Lower leg skin (tissue), 4 donors: ENCODE measurements at places on chromosomes 6 and 20. TPM values are rescaled to one million over a fixed set of nuclear protein-coding genes. Genes with fewer than 3 reads are reported as not detected.

GRCh38 chr20:63635431-63636141 is 8.7 kb upstream of the GMEB2 start:
- DNase-seq = no peak

- DNase-seq = no peak
These were observed at the start of gene TREM1 for GRCh38 chr6:41286544-41287346. Gene TREM1 (minus strand): TSS chr6:41286682. CDS start chr6:41286655, 27 bp downstream.

DNA sequence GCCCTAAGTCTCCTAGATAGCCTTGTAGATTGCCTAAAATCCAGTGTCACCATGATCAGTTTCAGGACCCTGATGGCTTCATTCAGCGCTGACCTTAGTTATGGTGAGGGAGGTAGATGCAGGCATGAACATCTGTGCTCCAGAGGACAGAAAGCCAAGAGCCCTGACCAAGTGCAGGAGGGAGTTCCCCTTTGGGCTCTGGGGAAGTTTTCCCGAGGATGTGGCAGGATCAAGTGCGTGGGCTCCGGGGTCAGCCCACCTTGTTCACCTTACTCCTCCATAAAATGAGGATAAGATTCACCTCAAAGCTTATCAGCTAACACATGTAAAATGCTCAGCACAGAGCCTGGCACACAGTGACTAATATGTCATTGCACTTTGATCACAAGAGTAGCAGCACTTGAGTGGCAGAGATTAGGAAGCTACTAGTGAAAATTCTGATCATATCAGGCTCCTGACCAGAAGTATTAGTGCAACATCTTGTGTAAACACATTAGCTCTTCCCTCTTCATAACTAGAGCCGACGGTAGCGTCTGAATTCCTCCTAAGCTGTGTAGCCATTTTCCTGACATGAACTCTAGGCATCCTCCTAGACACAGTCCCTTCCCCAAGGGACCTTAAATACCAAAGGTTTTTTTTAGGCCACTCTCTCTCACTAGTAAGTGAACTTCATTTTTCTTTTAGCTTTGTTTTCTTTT is 125.2 kb downstream of the SULF2 start:
- DNase-seq = peak; percentile 66

DNA sequence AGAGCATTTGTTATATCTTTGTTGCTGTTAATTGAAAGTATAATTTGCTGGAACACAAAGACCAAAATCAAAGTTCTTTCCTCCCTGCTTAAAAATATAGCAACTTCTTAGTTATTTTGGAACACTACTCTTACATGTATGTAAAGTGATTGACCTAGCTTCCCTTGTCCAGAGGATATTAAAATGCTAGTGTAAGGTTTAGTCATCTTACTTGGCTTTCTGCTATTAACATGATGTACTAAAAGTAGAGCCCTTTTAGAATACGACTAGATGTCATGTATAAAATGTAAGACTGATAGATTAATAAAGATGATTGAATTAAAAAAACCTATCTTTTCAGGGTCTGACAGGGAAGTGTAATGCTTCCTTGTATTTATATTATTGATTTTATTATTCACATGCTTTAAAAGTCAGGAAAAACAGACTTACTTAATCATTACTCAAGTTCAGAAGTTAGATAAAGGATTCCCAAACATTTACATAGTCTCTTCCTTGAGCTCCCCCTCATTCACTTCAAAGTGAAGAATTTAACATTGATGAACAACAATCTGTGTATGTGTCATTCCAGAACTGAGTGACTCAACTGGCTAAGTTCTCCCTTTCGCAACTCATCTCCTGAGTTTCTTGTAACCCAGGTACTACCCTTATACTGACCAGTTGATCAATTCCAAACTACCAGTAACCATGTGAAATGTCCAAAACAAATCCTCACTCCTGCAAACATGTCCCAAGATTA is 50.9 kb downstream of the BTBD9 start:
- DNase-seq = no peak

MOXD1 gene
- total RNA-seq = 13.5 TPM

DNA sequence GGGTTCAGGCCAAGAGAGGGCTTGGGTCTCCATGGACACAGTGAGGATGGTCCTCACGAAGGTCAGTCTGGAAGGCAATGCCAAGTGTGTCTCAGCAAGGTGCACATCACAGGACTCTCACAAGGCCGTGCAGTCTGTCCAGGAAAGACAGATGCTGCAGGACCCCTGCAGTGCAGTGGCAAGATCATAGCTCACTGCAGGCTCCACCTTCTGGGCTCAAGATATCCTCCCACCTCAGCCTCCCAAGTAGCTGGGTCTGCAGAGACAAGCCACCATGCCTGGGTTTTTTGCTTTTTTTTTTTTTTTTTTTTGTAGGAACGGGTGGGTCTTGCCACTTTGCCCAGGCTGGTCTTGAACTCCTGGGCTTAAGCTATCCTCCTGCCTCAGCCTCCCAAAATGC is 26.4 kb downstream of the ZMYND8 start:
- no peak for DNase-seq

DNA sequence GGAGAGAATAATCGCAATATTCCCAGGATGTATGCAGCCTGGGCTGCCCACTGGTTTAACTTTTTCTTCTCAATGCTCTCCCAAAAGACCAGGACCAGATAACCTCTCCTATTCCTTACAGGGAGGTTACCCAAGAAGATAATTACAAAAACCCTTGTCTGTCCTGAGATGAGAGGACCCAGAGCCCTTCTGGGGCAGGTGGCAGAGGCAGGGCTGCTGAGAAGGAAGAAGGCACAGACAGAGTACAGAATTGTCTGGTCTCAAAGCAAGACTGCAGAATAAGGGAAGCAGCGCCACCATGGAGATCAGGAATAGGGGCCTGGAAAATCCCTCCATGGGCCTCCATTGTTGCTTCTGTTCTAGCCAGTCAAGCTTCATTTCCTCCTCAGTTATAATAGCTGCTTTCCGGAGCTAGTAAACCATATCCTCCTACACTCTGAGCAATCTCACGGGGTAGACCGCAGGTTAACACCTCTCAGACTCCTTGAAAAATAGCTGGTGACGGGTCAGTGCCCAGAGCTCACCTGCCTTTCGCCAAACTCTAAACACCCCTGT is 463 bp upstream of the HLA-DMB start:
- no peak for DNase-seq

DNA sequence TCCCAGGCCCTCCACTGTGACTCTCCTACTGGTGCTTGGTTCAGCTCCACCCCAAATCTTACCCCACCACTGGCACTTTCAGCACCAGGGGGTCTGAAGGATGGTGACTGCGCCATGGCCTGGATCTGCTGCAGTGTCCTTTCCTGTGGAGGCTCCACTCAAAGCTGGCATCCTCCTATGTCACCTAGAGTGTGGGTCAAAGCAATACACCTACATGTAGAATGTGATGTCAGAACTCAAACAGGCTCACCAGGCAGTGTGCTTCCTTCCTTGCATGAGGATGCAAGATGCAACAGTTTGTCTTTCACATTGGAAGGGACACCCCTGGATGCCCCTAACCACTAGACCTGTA is 32.8 kb upstream of the MICB start:
- DNase-seq = no peak

- DNase-seq = no peak
These were observed at the start of gene MATN4 for GRCh38 chr20:45308117-45308778. Gene MATN4 (minus strand): TSS chr20:45308299. CDS start chr20:45305582, 2,717 bp downstream.

SCRT2 gene
- total RNA-seq = not detected

DNA sequence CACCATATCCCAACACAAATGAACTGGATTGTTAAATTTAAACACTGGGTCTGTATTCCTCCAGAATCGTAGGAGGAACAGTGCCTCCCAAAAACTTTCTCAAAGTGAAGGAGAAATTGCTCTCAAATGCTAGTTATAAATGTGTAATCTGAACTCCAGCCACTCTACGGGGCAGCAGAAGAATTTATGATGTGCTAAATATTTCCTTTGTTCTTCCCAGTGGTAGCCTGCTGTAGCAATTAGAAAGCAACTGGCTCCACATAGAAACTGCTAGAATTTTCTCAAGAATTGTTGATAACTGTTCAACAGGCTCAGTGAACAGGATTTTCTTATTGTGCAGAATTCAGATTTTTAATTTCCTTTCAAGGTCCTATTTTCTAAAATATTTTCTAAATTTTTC is 49.8 kb upstream of the EYA4 start:
- no peak for DNase-seq

DNA sequence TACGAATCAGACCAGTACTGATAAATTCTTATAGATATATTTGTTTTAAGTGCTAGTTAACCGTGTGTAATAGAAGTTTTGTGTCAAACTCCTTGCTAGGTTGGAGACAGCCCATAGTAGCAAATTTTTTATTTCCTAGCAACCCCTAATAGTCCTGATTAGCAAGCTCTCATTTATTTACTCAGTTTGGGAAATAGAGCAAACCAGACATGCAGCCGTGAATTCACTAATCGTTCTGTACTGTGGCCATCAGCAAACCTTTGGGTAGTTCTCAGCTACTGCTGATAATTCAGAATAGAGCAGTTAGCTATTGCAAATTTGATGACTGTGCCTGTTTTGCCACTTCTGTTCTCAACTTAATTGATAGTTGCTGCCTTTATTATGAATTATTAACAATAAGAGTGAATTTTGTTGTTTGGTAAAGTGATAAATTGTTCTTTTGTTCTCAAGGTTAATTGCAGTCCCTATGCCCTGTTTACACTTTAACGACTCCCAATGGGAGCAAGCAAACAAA is 215.8 kb downstream of the GRM1 start:
- no peak for DNase-seq

SPATS1 gene
- total RNA-seq = not detected

DNA sequence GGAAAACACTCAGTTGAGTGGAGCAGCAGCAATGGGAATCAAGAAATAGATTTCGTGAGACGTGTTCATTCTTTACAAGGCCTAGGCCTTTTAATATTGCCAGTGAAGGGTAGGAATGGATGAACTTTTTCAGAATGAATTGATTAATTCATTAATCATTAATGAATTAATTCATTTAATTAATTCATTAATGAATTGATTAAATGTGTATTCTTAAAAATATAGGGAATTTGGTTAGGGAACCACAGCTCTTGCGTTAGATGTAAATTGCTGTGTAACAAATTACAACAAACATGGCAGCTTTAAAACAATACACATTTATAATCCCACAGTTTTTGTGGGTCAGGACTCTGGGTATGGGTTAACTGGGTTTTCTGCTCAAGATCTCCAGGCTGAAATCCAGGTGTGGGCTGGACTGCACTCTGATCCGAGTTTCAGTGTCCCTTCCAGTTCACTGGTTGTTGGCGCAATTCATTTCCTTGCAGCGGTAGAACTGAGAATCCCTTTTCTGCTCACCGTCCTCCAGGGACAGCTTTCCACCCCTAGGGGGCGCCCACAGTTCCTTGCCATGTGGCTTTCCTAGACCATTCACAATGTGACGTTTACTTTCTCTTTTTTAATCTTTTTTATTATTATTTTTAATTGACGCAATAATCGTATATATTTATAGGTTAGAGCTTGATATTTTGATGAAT is 32.8 kb upstream of the BCAS1 start:
- DNase-seq = peak; percentile 88

MYBL2 gene
- 0.19 TPM for total RNA-seq

MCHR2 gene
- total RNA-seq = not detected

GRCh38 chr6:36662827-36663256 is 15.7 kb upstream of the CDKN1A start:
- no peak for DNase-seq

DNA sequence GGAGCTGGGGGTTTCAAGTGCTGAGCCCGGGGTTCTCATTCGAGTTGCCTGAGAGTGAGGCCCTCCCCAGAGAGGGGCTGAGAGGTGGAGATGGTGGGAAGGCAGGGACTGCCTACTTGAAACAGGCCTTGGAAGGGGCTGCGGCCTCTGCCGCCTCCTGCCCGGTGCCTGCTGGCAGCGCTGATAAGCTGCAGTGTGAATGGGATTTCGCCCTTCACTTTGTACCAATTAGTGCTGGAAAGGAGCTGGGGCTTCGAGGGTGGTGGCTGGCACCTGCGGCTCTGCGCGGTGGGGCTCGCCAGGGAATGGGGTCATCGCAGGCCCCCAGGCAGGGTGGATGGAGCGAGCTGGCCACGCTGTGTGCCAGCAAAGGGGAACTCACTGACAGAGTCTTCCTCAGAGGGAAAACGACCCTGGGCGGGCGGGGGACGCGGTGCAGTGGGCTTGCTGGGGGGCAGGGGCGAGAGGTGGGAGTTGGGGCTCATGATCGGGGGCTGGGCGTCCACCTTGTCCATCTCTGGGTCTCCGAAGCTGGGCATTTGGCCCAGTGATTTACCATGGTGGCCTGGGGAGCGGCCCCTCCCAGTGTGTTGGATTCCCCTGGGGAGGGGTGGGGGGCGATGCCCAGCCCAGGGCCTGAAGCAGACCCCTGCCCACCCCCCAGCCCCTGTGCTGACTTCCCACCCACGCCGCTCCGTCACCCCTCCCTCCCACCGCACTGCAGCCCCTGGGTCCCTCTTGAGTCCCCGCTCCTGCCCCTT is 22.9 kb downstream of the COL20A1 start:
- DNase-seq = no peak

DNA sequence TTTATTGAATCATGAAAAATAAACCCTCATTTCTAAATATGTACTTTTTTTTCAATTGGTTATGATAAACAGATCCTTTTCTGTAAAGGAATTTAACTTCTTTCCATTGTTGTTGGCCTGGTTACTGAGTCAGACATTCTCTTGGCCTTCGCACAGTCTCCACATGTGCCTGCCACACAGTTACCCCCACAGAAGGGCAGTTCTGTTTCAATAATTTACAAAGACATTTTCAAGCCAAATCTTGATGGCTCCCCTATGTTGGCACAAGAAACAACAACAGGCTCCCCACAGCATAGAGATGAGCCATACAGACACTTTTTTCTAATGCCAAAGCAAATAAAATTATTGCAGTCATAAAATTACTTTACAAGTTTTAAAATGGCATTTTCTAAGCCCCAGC is 55.6 kb upstream of the BEND6 start:
- no peak for DNase-seq

- no peak for DNase-seq
These were observed 201.1 kb upstream of the PREP start for GRCh38 chr6:105603788-105604586.

- DNase-seq = no peak
These were observed 128.2 kb downstream of the BANF2 start for GRCh38 chr20:17827759-17828559.

TNFRSF6B gene
- 17.1 TPM for total RNA-seq

DNA sequence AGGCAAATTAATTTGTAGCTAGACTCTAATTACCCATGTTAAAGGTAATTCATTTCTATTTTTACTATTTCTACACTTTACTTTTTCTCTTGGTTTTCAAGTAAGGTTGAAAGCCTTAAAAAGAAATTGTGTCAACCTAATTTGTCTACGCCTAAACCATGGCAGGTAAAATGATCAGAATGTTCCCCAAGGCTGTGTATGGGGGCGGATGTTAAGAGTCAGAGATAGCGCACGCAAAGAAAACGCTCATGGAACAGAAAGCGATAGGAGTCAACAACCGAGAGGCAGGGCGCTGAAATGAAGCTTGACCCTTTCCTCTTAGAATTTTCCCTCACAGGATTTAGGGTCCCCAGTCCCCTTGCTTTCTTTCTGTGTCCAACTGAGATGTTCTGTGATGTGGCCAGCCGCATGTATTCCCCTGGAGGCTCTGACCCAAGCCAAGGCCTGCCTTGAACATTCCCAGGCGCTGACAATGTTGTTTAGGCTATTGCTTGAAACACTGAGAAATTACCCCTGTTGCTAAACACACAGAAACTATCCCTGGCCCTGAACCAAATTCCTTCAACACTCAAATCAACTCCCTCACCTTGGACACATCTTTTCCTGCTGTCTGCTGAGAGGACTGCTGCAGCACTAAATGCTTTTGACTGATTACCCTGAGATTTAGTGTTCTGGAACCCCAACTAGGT is 10.9 kb downstream of the PSMB1 start:
- no peak for DNase-seq
